Stimulated activated naive B cell treated with anti-CD40 and anti-IgM and Interleukin-4, amounts not matched to agents 10 μg/mL and 1 μg/mL and 100 μg/mL, for 72 hours (primary cell): ENCODE measurements at places on chromosomes 6 and 20.

- no peak for DNase-seq
Observed at GRCh38 chr20:51460163-51460562, 82.4 kb downstream of the NFATC2 start.

DNA sequence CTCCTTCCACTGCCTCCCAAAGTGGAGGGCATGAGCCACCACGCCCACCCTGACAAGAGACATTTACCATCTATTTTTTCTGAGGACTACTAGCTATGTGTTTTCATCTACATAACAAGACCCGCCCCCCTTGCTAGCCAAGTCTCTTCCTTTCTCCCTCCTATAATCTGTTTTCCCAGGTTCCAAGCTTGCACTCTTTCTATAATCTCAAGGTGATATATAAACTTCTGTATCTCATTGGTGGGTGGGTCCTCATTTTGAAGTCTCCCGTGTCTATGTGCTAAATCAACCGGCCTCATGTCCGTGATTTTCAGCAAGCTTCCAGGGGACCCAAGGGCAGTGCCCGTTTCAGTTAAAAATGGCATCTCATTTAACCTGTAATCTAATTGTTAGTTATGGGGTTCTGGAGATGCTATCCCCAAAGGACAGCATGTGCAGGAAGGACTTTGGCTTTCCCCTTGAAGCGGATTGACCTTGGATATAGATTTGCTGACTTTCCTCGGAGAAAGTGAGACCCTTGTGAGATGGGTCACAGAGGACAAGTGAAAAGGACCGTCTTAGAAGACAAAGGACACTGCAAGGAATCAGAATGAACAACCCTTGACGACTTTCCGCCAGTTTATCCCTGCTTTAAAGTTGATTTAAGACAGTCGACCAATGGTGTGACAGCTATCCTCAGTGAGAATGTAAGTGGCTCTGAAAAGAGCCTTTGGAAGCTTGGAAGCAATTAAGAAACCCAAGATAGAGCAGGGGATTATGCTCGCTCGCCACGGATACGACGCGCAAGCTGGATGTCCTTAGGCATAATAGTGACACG lies 22.4 kb downstream of the OR2B2 start:
- DNase-seq: peak; percentile 10

- DNase-seq: no peak
Observed at GRCh38 chr6:42359021-42359420, 92.7 kb downstream of the TRERF1 start.

- no peak for DNase-seq
Observed at GRCh38 chr20:25139029-25139705, 56.3 kb upstream of the ENTPD6 start.

GRCh38 chr6:150355932-150356331 lies 12.9 kb upstream of the IYD start:
- DNase-seq: no peak
